Hematopoietic multipotent progenitor cell treated with erythropoietin and hydrocortisone succinate and interleukin-3 and kit ligand, for 8 days (in vitro differentiated cells): ENCODE measurements at places on chromosomes 4 and X.
A peak's percentile ranks its signal among the peaks of the same experiment; 100 is the strongest.

GRCh38 chr4:159206427-159206871, 103.6 kb downstream of the RAPGEF2 start:
- DNase-seq = no peak

GRCh38 chr4:77595364-77595973, 10.2 kb upstream of the CXCL13 start:
- DNase-seq = no peak

DNA sequence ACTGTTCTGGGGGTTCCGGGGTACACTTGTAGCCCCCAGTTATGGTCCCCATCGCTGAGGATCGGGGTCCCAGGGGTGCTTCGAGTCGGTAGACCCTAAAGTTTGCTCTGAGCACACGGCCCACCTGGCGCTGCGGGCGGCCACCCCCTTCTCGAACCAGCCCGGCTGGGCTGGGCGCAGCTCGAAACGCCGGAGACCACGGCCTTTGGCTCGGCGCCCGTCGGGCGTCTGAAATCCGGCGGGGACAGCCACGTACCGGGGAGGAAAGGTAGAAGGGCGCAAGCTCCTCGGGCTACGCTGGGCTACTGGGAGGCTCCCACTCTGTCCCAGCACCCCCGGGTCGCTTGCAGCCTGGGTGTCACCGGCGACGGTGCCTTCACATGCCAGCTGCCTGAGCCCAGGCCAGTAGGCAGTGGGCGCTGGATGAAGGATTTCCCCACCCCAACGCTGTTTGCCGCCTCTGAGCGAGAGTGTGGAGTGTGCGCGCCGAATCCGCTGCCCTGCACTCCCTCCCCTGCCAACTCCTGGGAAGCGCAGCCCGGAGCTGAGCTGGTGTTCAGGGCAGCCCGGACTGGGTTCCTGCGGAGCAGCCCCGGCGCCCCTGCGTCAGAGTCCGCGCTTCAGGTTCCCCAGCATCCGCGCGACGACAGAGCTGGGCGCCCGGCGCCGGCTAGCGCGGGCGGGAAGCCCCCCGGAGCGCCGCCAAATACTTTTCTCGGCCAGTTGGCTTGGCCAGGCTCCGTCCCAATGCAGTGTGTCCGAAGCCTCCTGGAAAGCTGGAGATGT, 637 bp downstream of the MAMLD1 start:
- DNase-seq = peak; percentile 9

- DNase-seq = no peak
Observed at GRCh38 chrX:54926978-54927377, 6.4 kb downstream of the TRO start.

DNA sequence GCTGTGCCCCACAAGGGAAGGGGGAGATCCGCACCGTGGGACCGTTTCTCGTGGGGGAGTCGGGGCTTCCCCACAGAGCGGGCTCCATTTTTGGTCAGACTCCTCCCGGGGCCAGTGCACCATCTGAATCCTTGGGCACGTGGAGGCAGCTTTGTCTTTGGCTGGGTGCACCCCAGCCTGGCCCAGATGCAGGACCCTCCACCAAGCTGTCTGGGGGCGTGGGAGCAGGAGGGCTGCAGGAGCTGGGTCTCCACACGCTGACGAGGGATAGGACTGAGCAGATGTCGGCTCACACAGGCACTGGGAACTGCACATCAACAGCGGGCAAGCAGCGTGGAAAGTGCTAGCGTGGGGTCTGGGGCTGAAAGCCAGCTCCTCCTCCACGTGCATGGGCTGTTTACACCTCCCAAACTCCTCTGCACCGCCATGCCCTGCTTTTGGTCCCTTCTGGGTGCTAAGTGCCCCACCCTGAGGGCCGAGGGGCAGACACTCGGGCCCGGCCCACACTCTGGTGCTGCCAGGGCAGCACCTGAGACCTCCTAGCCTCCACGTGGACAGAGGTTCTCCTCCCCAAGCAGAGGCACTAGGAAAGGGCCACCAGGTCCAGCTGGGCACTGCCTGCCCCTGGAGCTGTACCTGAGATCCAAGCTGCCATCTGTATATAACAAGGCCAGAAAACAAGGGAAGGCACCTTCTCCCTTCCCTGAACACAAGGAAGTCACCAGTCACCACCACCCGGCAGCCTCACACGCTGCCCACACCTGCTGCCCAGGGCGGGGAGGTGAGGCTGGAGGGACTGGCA, 13.8 kb downstream of the DGKQ start:
- DNase-seq = no peak

- DNase-seq = no peak
Observed at GRCh38 chr4:8472689-8473197, 32.2 kb downstream of the TRMT44 start.

GRCh38 chr4:155062948-155063347, 145.5 kb upstream of the NPY2R start:
- DNase-seq = peak; percentile 60
